ENCODE measurements at places on chromosomes 2 and 18. TPM values are rescaled to one million over a fixed set of nuclear protein-coding genes. Genes with fewer than 3 reads are reported as not detected.

DNA sequence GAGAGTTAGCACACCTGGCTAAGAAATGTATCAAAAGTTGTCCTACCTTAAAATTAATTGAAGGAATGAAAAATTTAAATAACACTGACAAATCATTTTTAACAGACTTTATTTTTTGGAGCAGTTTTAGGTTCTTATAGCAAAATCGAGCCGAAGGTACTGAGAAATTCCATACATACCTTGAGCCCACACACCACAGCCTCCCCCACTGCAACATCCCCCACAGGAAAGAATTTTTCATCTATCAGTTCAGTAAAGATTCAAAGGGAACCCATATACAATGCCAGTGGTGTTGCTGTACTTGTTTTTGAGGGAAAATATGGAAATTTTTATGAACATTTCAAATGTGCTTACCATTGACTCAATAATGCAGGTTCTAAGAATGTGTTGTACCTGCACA lies 169.8 kb upstream of the HS6ST1 start:
- DNase-seq = no peak

- DNase-seq = no peak
Measured at GRCh38 chr2:55088400-55088799, 38.1 kb upstream of the RTN4 start.

DNA sequence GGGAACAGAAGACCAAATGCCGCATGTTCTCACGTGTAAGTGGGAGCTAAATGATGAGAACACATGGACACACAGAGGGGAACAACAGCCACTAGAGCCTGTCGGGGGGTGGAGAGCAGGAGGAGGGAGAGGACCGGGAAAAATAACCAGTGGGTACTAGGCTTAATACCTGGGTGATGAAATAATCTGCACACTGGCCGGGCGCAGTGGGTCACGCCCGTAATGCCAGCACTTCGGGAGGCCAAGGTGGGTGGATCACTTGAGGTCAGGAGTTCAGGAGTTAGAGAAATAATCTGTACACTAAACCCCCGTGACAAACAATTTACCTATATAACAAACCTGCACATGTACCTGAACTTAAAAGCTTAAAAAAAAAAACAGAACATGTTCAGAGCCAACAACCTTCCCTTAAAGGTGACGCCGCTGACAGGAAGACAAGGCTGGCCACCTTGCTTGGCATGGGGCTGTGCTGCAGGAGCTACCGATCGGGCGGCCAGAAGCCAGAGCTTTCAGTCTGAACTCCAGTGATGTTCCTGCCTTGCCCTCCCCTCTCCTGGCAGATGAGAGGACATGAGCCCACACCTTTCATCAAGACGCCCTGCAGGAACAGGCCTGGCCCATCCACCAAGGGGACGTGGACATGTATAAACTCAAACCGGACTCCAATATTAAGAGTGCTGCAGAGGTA lies 11.2 kb downstream of the SLC66A2 start:
- no peak for DNase-seq

- no peak for DNase-seq
Measured at GRCh38 chr2:207688597-207688996, 22.8 kb upstream of the CCNYL1 start.

DNA sequence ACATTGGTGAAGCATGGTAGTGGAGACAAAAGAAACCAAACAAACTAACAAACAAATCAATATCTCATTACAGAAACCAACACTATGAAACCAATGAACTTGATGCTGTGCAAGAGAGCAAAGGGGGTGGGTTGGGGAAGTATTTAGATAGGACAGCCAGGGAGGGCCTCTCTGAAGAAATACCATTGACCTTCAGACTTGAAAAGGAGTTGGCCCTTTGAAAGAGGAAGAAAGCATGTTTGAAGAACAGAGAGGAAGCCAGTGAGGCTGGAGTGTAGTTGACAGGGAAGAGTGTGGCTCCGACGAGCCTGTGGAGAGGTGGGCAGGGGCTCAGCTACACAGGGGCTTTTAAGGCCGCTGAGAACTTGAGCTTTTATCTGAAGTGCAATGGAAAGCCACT lies 151.0 kb upstream of the GATA6 start:
- DNase-seq = no peak

DNA sequence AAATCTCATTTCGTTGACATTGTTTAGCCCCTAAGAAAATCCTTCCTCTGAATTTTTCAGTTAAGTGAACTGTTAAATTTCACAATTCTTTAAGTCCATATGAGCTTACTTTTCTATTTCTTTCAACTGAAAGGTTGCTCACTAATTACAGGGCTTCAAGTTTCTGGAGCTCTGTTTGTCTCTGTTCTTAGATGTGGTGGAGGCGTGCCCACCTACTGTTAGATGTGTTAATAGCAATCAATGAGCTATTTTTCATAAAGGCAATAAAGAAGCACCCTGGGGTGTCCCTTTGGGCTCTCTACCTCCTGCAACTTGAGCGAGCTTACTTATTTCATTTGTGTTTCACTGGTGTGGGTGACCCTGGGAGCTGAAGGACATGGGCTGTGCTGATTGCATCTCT lies 25.0 kb downstream of the CREG2 start:
- no peak for DNase-seq

GRCh38 chr18:30727849-30728248 lies 314.7 kb downstream of the DSC3 start:
- no peak for DNase-seq

GRCh38 chr2:64325477-64325851 lies 128.5 kb upstream of the LGALSL start:
- DNase-seq = no peak

GRCh38 chr2:71538656-71539265 lies 85.4 kb downstream of the DYSF start:
- no peak for DNase-seq

- DNase-seq = no peak
Measured at GRCh38 chr18:23131693-23132319, 3.5 kb upstream of the CABLES1 start.

GRCh38 chr2:18402-19271 lies 27.7 kb downstream of the FAM110C start:
- no peak for DNase-seq

DNA sequence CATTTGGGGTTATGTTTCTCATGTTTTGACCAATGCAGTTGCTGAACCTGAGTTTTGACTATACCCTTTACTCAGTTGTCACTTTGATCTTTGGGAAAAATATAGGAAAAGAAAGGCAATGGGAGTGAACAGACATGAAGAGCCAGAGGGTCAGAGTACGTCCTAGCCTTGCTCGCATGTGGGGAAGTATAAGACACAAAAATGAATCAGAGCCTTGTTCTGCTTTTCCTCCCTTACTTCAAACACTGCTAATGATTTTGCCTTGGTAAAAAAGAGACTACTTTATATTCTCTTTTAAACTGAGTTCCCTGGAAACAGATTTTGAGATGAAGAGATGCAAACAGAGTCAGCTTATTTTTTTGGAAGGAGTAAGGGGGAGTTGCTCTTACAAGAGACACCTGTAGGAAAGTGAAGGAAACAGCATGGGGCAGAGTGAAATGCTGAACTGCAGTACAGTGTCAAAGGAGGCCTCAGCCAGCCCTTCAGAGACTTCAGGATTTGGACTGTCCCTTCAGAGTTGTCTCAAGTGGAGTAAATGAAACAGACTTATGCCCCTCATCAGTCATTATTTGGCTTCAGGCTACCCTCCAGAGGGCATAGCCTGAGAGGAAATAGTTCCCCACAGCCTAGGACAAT lies 11.1 kb upstream of the FAP start:
- no peak for DNase-seq

DNA sequence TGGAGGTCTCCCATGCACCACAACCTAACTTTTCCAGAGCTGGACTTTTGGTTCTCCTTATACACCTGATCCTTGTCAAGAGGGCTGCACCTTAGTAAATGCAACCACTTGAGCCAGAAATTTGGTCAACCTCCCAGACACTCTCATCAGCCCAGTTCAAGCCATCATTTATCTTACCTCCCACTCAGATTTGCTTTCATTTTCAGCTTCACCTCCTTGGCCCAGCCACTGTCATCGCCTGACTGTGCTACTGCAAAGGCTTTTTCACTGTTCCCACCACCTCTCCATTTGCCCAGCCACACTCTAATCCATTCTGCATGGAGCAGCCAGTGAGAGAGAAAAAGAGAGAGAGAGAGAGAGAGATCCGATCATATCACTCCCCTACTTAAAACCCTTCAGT lies 112.4 kb upstream of the DDX18 start:
- no peak for DNase-seq

DNA sequence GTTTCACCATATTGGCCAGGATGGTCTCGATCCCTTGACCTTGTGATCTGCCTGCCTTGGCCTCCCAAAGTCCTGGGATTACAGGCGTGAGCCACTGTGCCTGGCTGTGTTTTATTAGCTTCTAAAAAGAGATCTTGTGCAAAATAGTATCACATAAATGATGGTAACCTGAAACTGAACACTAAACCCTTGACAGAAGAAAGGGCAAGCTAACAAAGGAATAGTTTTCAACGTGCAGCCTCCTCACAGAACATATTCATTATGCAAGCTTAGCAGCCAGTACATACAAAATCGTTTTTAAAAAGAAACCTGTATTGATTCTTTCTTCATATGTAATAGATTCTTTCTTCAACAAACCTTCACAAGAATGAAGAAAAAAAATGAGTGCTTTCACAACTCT lies 20.6 kb downstream of the CHN1 start:
- DNase-seq = no peak

DNA sequence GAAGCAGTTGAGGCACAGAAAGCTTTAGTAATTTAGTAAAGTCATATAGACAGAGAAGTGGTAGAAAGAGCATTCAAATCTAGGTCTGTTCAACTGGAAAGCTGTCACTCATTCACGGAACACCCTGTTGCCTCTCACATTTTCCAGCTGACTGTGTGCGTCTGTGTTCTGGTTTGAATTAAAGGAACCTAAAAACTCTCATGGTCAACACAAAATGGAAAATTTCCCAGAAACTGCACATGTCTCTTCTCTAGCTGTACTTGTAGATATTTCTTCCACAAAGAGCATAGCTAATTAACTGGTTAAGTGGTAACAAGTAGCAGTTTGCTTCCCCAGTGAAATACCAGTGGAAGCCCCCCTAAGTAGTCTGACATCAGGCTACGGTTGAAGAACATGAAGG lies 390.8 kb downstream of the TGIF1 start:
- DNase-seq = no peak

GRCh38 chr2:239671471-239671870 lies 270.7 kb upstream of the HDAC4 start:
- DNase-seq = no peak

DNA sequence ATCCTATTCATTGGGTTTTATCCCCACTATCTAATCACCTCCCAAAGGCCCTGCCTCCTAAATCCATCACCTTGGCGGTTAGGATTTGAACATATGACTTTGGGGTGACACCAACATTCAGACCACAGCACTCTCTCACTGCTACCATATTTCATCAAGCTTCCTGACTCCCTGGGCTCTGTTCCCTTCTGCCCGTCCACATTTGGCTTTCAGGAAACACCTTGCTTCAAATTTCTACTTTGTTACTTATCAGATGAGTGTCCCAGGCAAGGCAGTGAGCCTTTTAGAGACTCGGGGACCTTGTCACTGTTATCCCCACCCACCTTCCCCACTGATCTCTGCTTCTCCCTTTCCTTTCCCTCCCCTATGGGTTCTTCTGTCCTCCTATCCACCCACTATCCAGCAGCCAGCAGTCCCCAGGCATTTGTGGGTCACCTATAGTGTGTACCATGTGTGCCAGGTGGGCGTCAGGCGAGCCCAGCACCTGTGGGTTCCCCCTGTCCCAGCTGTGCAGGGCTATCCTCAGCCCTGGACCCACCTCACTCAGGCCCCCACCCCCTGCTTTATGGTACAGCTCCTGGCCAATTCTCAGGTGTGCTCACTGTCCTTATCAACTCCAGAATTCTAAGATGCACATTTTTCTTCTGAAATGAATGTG lies 230.9 kb downstream of the LOXHD1 start:
- DNase-seq = peak; percentile 61

- no peak for DNase-seq
Measured at GRCh38 chr18:26655525-26656430, 107.4 kb upstream of the KCTD1 start.

GRCh38 chr18:57410749-57411148 lies 24.4 kb upstream of the ONECUT2 start:
- no peak for DNase-seq

GRCh38 chr2:27954221-27954673 lies 63.7 kb downstream of the BABAM2 start:
- no peak for DNase-seq

PRSS56 gene
- total RNA-seq = not detected

GAREM1 gene
- 15.7 TPM for total RNA-seq

PDE1A gene
- total RNA-seq = 14.5 TPM

CCL20 gene
- not detected for total RNA-seq

ACOXL gene
- total RNA-seq = not detected

TCF23 gene
- total RNA-seq = 7.4 TPM

RNF103 gene
- 23.3 TPM for total RNA-seq
